AG09309 (cell line): ENCODE measurements at places on chromosomes 1 and 21.

DNA sequence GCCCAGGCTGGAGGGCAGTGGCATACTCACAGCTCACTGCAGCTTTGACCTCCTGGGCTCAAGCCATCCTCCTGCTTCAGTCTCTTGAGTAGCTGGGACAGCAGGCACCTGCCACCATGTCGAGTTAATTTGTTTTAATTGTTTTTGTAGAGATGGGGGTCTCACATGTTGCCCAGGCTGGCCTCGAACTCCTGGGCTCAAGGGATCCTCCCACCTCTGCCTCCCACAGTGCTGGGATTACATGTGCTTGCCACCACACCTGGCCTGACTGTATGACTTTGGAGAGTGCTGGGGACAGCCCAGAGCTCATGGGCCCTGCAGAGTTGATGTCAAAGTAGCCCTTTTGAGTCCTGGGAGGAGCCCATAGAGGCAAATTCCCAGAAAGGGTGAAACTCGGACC, 1.8 kb downstream of the OBSCN start:
- DNase-seq = no peak

- DNase-seq = no peak
Measured at GRCh38 chr1:190579552-190580193, 102.0 kb upstream of the BRINP3 start.

DNA sequence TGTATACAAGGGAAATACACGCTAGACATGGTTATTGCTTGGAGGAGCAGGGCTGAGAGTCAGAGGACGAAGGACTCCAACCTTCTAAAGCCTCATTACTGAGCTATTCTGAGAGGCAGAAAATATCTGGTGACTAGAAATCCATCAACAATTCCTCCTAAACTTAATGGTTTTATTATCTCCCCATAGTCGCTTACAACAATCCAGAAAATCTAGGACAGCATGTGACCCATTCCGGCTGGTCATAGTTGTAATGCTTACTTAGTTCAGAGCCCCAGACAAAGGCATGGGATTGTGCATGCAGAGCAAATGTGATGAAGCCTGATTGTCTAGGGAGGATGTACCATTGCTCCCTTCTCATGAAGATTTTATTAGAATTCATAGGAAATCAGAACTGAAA, 114.5 kb upstream of the PLXNA2 start:
- DNase-seq = no peak

DNA sequence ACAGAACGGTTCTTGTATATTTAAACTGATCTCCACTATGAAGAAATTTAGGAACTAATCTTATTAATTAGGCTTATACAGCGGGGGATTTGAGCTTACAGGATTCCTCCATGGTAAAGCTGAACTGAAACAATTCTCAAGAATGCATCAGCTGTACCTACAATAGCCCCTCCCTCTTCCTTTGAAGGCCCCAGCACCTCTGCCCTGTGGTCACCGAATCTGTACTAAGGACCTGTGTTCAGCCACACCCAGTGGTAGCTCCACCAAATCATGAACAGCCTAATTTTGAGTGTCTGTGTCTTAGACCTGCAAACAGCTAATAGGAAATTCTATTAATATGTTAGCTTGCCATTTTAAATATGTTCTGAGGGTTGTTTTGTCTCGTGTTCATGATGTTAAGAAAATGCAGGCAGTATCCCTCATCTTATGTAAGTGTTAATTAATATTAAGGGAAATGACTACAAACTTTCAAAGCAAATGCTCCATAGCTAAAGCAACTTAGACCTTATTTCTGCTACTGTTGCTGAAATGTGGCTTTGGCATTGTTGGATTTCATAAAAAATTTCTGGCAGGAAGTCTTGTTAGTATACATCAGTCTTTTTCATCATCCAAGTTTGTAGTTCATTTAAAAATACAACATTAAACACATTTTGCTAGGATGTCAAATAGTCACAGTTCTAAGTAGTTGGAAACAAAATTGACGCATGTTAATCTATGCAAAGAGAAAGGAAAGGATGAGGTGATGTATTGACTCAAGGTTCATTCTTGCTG, 147.2 kb downstream of the NR5A2 start:
- DNase-seq = no peak

DNA sequence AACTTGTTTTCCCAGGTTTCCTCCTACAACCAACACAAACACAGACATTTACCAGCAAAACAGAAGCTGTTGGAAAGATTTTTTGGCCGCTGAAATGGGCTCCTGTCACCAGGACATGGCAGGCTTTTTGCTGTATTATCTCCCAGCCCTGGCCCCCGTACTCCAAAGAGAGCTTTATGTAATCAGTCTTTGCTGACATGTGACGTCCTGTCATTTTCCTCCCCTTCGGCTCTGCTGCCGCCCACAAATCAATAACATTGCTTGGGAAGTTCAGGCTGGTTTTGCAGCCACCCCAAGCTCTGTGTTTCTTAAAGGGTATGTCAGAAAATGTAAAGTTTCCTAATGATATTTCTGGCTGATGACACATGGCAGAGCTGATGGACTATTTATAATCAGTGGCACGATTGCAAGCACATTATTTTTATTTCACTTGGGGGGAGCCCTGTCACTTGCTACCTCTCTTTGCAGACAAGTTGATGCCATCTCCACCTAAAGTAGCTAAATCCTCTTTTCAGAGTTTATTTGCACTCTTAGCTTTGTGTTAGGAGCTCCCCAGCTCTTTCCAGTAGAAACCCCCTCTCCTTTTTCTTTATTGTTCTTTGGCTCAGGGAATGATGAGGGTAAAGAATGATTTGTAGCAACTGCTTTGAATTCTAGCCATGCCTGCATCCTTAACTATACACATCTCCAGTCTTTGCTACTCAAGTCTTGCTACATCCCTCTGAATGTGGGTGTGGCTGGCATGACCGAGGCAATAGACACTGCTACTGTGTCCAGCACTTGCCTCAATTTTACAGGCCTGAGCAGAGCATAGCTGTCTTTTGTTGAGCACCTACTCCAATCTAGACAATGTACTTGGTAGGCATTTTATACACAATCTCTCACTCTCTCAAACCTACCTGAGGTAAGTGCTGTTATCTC, 67.3 kb downstream of the ELAVL4 start:
- DNase-seq = no peak

DNA sequence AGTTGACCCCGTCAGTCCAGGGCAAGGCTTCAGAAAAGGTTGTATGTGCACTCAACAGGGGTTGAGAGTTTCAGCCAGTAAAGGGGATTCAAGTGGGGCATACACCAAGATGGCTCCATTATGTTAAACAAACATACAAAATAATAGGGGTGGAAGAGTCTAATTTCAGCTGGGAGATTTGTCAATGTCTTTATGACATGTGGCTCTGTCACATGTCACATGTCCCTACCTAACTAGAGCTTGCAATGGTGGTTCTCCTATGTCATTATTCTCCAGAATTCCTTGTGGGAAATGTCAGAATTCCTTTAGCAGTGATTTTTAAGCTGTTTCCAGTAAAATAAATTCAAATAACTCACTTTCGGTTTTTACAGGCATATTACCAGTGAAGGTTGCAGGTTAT, 392.0 kb upstream of the ADGRL4 start:
- no peak for DNase-seq

DNA sequence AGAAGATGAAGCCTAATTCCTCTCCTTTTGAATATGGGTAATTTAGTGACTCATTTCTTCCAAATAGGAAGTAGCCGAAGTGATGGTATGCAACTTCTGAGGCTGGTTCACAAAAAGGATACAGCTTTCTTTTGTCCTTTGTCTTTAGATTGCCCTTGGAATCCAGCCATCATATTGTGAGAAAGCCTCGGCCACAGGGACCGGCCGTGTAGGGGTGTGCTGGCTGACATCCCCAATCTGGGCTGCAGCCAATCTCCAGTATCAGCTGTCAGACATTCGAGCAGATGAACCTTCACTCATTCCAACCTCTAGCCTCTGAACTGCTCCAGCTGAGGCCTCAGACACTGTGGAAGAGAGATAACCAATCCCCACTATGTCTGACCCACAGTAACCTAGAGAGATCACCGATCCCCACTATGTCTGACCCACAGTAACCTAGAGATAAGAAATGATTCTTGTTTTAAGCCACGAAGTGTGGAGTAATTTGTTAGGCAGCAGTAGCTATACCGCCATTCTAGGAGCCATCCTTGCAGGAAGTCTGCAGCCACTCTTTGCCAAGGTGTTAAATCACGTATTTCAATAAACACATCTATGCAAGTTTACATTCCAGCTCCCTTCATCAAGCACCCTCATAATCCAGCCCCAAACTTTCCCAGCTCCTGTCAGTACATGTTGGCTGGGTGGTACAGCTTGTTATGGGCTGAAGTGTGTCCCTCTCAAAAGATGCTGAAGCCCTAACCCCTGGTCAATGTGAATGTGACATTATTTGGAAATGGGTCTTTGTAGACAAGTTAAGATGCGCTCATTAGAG, 2.9 kb upstream of the DIP2A start:
- no peak for DNase-seq

GRCh38 chr1:41876576-41877445, 41.9 kb downstream of the HIVEP3 start:
- no peak for DNase-seq
